A549 treated with RU486 at 1 μM for 4 hours (cell line): ENCODE measurements at places on chromosomes 4 and X. TPM values are rescaled to one million over a fixed set of nuclear protein-coding genes. Genes with fewer than 3 reads are reported as not detected.

Gene SATL1
- not detected in 5 replicates for total RNA-seq

Gene ARMCX4
- total RNA-seq, result 0.28 to 0.71 TPM (median 0.37 TPM) in 5 replicates

Gene TBC1D19
- total RNA-seq, result 0.80 to 4.4 TPM (median 4.0 TPM) in 5 replicates

Gene ARHGAP24
- total RNA-seq, result 4.4 to 5.2 TPM (median 4.6 TPM) in 5 replicates

Gene SLC9A7
- 8.0 to 12.4 TPM (median 11.5 TPM) in 5 replicates for total RNA-seq

Gene CXorf49
- not detected in 5 replicates for total RNA-seq

Gene SPACA5
- not detected in 5 replicates for total RNA-seq

Gene RPS6KA6
- total RNA-seq, result 3.1 to 6.9 TPM (median 6.1 TPM) in 5 replicates

Gene AMBN
- not detected in 5 replicates for total RNA-seq
